ENCODE measurements at places on chromosomes 4 and X.
A peak's percentile ranks its signal among the peaks of the same experiment; 100 is the strongest.

DNA sequence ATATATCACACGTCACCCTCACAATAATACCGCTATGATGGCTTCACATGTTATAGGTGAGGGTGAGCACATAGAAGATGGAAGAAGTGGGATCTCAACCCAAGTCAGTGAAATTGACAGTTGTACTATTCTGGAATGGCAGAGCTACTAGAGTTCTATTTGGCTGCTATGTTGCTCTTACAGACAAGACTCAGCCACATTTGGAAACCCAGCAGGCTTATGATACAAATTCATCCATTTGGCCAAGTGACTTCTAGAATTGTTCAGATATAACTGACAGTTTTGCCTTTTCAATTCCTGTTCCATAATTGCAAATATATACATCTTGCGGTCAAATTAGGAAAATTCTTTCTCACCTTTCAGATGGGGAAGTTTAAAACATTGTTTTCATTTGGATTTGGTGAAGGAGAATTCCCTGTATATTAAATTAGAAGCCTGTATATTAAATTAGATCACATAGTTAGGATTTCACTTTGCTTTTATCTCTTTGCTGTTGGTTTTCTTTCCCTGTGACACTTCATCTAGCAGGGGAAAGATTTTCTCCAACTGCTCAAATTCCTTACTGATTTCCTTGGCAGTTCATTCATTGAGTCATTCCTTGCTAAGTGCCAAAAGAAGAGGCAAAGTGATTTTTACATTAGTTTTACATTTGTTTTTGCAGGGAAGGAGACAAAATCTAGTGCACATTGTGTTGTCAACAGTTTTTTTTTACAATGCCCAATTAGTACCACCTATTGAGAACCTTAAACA, 120.6 kb upstream of the TBC1D9 start:
- DNase-seq, result no peak

DNA sequence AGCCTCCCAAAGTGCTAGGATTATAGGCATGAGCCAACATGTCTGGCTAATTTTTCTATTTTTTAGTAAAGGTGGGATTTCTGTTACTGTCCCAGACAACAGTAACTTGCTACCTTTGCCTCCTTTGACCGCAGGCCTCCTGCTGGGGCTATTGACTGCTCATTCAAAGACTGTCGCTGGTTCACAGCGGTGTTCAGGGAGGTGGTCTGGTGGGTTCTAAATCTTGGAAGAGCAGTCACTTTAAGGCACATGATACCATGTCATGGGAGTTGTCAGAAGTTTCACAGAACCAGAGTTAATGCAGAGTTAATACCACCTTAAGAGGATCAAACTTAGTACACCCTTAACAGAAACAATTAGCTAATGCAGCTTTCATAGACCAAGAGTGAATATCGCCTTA, 3.8 kb downstream of the ASMT start:
- peak; percentile 55 for DNase-seq

DNA sequence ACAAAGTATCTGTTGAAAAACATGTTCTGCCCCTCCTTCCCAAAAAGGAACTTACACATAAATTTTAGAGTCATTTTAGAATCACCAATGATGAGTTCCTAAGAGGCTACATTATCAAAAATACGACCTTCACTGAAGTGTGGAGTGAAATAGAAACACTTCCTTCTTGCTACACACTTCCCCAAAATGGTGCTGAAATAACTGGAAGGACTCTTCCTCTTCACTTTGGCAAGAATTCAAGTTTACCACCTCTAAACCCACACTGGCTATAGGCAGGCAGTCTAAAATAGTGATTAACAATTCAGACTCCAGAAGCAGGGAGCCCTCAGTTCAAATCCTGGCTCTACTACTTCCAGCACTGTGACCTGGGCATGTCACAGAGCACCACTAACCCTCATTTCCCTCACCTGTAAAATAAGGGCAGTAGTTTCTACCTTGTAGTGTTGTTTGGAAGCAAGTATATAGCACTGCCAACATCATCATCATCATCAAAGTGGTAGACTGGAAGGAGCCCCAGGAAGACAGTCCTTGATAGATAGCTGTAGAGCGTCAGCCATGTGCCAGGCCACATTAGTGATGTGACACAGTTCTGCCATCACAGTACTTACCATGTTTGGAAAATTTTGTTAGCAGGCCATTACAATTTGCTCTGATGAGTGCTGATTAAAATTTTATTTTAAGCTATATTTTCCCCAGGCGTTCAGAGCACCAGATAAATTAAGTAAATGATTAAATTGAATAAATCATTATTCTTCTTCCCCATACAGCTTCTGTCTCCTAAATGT, 103.3 kb downstream of the PARM1 start:
- no peak for DNase-seq

- DNase-seq, result no peak
Measured at GRCh38 chr4:20297783-20298182, 46.1 kb downstream of the SLIT2 start.

DNA sequence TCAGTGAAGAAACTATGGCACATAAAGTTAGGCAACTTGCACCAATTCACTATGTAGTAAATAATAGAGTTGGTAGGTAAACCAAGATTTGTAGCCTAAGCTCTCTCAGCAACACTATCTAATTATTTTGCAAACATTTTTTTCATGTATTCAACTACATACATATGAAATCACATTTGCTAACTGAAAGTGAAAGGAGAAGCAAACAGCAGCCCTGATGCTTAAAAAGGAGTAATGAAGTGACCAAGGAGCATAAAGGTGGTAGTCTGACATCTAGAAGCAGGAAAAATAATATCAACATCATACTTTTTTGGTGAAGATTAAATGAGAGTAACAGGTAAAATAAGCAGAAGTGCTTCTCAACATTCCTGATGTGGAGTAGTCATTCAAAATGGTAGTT, 603.7 kb downstream of the GRXCR1 start:
- no peak for DNase-seq

DNA sequence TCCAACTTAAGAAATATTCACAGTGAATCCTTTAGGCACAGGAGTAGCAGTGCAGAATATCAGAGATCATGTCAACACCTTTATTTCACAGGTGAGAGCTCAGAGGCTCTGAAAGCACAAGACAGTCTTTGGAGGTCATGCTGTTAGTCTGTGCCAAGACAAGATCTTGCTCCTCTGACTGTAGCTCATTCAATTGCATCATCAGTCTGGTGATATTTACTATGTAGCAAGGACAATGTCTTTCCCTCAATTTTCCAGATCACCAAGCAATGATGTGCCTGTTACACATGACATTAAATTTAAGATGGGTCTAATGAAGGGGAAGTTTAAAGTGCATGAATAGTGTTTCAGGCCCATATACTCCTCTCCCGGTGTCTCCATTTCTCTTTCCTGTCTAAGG, 277.5 kb downstream of the IL15 start:
- DNase-seq, result no peak
